GM13977 (cell line): ENCODE measurements at places on chromosomes 4 and X.
A peak's percentile ranks its signal among the peaks of the same experiment; 100 is the strongest.

DNA sequence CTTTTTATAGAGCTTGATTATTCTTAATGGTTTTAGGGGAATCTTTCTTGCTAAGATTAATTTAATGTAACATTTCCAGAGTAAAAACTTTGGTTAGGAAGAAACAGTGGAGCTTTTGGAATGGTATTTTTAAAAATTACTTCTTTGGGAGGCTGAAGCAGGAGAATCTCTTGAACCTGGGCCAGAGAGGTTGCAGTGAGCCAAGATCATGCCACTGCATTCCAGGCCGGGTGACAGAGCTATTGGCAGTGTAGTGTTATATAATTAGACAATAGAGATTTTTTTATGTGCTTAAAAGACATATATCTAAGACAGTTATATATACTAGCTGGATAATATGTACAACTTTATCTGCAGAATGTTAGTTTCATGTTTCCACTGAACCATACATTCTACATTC is 585.6 kb downstream of the ADGRL3 start:
- DNase-seq: no peak

DNA sequence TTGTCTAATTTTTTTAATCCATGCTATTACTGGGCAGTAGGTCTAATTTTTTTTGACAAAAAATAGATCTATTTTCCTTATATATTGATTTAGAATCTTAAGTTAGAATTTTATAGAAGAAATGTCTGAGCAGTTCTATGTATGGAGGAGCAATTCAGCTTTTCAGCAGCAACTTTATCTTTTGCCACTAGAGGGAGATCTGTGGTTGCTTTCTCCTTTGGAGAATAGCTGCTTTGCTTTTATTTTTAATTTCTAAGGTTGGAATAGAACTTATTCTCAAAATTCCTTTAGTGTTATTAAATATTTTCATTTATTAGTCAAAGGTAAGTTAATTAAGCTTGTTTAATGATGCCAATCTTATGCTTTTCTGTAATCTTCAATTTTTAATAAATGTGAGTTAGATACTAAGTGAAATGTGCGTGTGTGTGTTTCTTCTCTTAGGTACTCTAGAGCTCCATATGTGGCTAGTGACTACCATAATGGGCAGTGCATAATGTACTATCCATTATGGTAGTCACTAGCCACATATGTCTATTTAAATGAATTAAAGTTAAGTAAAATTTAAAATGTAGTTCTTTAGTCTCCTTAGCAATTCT is 29.3 kb downstream of the FAM199X start:
- peak; percentile 40 for DNase-seq

DNA sequence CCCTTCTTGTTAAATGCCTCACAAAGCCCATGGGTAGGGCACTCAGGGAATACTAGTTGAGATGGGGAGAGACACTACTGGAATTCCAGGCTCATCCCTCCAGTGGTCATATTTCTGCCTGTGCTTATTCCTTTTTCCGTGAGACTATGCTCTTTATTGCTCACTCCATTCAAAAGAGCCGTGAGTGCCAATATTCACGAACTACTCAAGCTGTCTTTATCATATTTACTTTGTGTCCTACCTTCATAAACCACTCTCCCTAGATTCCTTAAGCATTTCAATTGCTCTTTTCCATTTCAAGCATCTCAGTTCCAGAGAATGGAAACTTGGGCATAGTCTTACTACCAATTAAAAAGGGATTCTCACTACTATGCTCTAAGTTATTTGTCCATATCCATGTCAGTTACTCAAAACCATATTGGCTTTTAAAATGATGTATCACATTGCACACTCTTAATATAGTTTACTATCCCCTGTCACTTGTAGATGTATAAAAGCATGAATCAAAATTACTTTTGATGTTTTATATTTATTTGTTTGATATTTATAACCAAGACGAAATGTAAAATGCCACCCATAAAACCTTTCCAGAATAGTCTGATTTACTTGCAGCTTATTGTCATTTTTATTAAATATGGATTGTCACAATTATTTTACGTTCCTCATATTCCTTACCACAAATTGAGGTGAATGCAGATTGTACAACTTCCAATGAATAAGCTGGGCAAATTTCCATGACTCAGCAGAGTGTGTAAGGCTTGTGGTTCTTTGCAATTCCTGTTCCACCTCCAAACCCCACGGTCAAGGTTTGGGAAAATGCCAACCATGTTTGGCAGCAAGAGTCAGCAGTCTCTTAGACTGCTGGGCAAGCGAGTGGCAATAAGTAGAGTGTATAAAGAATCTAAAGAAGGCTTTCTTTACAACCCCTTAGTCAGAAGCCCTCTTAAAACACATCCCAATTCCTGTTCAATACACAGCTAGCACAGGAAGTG is 24.4 kb downstream of the ENOX2 start:
- DNase-seq: no peak

DNA sequence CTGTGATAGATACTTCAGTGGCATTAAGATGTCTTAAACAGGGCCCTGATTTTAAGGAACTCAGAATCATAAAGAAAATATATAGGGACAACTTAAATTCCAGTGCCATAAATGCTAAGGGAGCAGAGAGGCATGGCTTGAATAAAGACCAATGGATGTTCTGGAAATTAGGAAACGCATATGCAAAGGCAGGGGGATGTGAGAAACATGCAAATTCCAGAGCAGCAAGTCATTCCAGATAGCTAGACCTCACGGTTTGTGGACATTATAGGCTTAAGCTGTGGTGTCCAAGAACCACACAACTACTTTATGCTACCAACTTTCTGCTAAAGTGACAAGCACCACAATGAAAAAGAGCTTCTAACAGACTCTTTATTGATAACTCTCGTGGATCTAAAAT is 132.6 kb upstream of the ANK2 start:
- DNase-seq: no peak

DNA sequence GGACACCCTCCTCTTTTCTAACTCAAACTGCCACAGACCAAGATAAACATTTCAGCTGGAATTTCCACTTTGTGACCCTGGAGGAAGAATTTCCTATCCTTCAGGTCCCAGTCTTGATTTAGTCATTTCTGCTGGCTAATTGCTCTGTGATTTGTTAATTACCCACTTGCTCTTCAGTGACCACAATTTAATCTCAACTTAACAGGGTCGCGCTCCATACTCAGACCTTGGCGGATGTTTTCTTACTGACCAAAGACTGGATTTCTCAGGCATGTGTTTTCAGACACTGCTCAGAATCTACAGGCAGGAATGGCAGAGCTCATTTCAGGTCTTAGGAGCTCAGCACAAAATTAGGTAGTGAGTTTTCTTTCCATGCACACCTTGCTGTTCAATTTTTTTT is 188.9 kb downstream of the ASMT start:
- DNase-seq: no peak

DNA sequence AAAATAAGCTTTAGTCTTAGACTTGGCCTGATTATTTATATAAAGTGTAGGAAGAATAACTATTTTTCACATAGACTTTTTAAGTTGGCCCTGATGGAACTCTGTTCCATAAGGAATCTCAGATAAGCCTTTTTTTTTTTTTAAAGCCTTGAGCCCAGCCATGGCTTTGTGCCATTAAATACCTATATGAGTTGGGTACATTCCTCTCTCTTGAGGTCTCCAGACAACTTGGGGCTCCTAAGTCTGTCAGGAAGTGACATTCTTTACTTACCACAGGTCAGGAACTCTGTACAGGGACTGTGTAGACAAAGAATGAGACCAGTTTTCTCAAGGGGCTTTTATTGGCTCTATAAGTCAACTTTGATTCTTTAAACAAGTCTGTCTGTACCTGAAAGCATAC is 27.1 kb upstream of the IGFBP7 start:
- DNase-seq: no peak

GRCh38 chr4:53478671-53479456 is 101.4 kb downstream of the FIP1L1 start:
- no peak for DNase-seq

GRCh38 chr4:158836002-158836369 is 67.2 kb downstream of the FNIP2 start:
- DNase-seq: no peak

- DNase-seq: no peak
Measured at GRCh38 chrX:130578906-130579305, 177.1 kb downstream of the RBMX2 start.

GRCh38 chr4:15809466-15809865 is 31.3 kb downstream of the CD38 start:
- no peak for DNase-seq
